ENCODE measurements at places on chromosomes 1 and 21.

GRCh38 chr1:153771261-153771660 lies 3.9 kb upstream of the SLC27A3 start:
- DNase-seq: no peak

DNA sequence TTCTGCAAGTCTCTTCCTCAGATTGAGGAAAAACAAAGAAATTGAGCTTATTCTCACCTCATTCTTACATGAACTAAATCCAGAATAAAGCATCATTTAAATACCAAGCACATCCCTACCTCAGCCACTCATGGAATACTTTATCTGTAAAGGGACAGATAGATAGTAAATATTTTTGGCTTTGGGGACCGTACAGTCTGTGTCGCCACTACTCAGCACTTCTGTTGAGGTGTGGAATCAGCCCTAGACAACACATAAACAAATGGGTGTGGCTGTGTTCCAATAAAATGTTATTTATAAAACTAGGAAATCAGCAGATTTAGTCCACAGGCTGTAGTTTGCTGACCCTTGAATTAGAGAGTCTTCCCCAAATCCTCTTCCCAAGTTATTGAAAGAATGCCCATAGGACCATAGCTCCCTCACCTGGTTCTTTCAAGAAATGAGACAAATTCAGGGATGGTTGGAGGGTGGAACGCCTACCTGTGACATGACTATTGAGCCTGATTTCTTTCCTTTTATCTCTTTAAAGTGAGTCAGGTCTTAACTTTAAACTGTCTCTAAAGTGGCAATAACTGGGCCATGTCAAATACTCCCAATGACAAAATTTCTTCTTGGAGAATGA lies 878.5 kb downstream of the USP25 start:
- DNase-seq: no peak

- DNase-seq: no peak
These were observed 11.3 kb downstream of the CDK18 start for GRCh38 chr1:205515781-205516253.

GRCh38 chr1:212484701-212485570 lies 52.2 kb downstream of the NENF start:
- peak; percentile 36 for DNase-seq

- no peak for DNase-seq
These were observed 954 bp downstream of the RSBN1 start for GRCh38 chr1:113811156-113811887.
